ENCODE measurements at places on chromosomes 6 and 20. TPM values are rescaled to one million over a fixed set of nuclear protein-coding genes. Genes with fewer than 3 reads are reported as not detected.

GRCh38 chr6:516213-516612, 124.7 kb downstream of the IRF4 start:
- no peak for DNase-seq

DNA sequence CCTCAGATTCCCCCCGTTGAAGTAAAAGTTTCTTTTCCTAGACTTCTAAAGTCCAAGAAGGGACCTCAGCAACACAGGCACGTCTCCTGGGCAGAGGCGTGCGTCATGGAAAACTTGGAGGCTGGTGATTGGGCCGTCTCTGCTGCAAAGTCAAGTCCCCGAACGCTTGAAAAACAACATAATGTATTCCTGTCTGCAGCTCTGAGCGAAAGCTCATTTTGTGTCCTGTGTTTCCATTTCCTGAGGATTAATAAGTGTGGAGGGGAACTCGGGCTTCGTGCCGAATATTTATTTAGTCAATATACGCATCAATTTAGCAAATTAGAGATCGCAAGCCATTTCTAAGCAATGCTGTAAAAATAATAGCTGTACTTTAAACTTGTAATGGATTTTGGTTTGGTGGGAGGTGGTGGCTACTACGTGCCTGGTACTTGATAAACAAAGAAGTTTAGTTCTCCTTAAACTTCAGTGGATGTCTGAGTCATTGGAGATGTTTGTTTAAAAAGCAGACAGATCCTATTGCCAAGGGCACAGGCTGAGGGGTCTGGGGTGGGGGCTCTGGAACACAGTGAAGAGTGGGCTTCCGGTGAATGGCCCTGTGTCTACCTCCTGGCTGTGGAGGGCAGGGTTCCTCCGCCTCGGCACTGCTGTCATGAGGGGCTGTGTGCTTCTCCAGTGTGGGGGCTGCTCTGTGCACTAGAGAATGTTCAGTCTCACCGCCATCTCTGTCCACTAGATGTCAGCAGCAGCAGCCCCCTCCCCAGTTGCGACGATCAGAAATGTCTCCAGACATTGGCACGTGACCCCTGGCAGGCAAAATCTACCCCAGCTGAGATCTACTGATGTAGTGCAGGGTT, 21.8 kb downstream of the PCK1 start:
- peak; percentile 50 for DNase-seq

- peak; percentile 45 for DNase-seq
Measured at GRCh38 chr20:20317195-20317594, 50.7 kb upstream of the INSM1 start.

GRCh38 chr20:63701051-63701328, 4.5 kb downstream of the TNFRSF6B start:
- peak; percentile 10 for DNase-seq

DNA sequence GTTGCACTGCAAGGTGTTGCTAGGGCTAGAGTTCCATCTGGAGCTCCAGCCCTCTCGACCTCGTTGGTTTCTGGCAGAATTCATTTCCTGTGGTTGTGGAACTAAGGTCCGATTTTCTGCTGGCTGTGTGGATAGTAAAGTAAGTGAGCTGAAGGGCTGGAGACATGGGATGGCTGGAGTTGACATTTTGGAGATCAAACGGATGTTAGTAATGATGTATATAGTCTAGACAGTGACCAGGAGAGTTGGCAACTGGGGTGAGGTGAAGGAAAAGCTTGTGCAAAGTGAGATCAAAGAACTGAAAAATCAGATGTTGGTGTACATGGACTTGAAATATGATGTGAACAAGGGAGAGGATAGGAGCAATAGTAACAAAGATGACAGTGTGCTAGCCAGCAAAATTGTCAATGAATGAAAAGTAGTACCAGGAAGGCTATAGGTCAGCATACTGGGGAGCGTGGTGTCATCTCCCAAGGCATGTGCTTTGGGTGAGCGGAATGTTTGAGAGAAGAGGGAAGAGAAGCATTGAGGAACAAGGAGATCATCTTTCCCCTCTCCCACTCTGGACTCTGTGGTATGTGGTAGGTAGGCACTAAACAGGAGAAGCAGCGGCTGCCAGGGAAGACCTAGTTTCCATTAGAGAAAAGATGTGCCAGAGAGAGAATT, 7.8 kb downstream of the QRSL1 start:
- DNase-seq = no peak

GRCh38 chr6:136114661-136115060, 135.4 kb downstream of the MTFR2 start:
- DNase-seq = no peak

GRCh38 chr20:18717062-18717461, 96.5 kb upstream of the SCP2D1 start:
- DNase-seq = no peak

GRCh38 chr20:23148731-23149570, 62.8 kb upstream of the CD93 start:
- DNase-seq = no peak

GRCh38 chr20:58853976-58854637, 1.6 kb downstream of the GNAS start:
- DNase-seq = no peak

DNA sequence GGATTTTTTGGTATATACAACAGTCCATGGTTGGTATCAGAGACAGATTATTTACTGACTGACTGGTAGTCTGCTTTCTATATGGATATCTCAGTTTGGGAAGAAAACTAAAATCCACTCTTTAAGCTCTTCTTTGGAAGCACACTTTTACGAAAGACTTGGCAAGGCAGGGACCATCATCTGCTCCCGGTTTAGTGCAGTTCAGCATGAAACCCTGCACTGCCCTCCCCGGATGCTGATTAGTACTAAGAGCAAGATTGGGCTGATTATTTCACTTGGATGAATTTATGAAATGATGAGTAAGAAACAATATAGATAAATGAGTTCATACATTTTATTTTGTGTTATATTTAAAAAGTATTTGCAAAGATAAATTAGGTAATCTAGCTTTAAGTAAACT, 56.3 kb downstream of the RGS17 start:
- DNase-seq = no peak

- DNase-seq = no peak
Measured at GRCh38 chr6:124567401-124567800, 394.8 kb upstream of the RNF217 start.

DNA sequence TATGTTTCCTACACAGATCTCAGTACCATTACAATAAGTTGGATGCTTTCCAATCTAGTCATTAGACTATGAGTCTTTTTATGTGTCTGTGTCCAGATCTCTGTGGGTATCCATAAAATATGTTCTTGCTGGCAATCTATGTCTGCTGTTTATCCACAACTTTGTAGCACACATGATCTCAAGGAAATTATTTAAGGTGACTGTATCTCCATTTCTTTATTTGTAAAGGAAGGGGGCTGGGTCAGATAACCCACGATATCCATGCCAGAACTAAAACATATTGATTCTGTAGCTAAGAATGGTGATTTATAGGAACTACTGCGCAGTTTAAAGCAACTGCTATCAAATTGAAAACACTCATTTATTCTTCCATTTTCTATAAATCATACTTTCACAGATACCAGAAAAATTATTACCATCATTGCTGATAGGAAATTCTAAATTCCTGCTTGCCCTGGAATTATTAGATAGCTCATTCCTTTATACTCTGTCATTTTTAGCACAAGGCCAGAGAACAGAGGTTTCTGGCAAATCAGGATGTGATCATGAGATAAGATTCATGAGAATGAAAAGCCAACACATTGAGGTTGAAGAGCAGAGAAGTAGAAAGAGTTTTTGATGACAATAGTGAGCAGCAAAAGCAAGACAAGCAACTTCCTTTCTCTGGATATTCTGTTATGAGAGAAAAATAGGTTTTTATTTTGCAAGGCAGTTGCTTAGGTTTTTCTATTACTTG, 851.4 kb upstream of the CITED2 start:
- no peak for DNase-seq

DNA sequence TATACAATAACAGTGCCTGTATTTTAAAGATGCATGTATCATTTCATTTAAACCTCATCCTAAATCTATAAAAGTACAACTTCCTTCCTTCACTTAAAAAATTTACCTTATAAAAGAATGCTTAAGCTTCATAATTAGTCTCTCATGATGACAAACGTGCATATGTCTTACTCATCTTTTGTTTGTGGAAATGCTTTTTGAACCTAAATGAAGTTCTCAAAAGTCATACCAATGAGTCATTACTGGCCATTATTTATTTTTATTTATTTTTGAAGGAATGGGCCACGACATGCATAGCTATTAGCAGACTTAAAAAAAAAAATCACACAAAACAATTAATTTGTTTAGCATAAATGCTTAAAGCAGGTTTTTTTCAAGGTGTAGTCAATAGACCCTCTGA, 3.7 kb downstream of the TFB1M start:
- DNase-seq = no peak

- DNase-seq = peak; percentile 46
Measured at GRCh38 chr20:23305098-23305497, 45.5 kb upstream of the NXT1 start.

- DNase-seq = no peak
Measured at GRCh38 chr6:139600919-139601475, 226.5 kb upstream of the CITED2 start.

GRCh38 chr20:62898970-62899632, 27.2 kb downstream of the DIDO1 start:
- DNase-seq = no peak

HLA-DQB1 gene
- 4.4 TPM for total RNA-seq

GHRH gene
- not detected for total RNA-seq

SLC24A3 gene
- total RNA-seq = 0.62 TPM

STX11 gene
- total RNA-seq = 7.8 TPM

SLC17A3 gene
- not detected for total RNA-seq

PRICKLE4 gene
- 3.8 TPM for total RNA-seq

MRPL18 gene
- total RNA-seq = 70.8 TPM

WFDC10A gene
- total RNA-seq = not detected

EYS gene
- total RNA-seq = not detected
